AG04449 (cell line): ENCODE measurements at places on chromosomes 12 and 14.
A peak's percentile ranks its signal among the peaks of the same experiment; 100 is the strongest.

- DNase-seq: no peak
These were observed 5.3 kb upstream of the HNF1A start for GRCh38 chr12:120972870-120973543.

GRCh38 chr12:79114896-79115295 lies 250.3 kb downstream of the SYT1 start:
- no peak for DNase-seq

DNA sequence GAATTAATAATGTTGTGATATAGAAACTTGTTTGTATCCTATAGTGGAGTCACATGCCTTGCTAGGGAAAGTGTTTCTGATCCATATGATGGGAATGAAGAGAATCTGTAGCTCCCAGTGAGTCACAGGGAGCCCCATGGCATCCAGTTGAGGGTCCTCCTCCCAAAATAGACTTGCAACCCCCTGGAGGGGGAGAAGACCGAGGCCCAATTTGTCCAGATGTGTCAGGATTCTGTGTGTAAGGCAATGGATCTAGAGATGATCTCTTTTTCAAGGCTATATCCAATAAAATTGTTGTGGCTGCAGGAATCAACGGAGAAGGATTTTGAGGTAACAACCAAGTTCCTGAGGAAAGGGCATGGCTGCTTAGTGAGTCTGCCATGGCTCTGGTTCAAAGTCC lies 121.8 kb downstream of the BCL11B start:
- no peak for DNase-seq

DNA sequence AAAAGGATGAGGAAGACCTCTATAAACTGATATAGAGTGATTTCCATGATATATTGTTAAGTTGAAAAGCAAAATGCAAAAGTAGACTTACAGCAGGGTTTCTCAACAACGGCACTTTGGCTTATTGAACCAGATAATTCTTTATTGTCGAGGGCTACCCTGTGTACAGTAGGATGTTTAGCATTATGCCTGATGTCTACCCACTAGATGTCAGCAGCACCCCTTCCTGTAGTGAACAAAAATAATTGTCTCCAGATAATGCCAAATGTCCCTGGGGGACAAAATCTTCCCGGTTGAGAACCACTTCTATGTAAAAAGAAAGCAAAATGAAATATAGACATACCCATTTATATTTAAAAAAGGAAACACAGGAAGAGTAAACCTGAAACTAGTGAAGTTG lies 32.4 kb downstream of the ABCD2 start:
- no peak for DNase-seq

GRCh38 chr14:97058074-97058467 lies 260.9 kb downstream of the VRK1 start:
- DNase-seq: no peak

- peak; percentile 70 for DNase-seq
These were observed 39.2 kb downstream of the BCAT1 start for GRCh38 chr12:24909667-24910066.
